ENCODE measurements at places on chromosomes 4 and X. TPM values are rescaled to one million over a fixed set of nuclear protein-coding genes. Genes with fewer than 3 reads are reported as not detected.

Gene PDGFC
- 10.4 TPM for total RNA-seq

Gene RAB41
- not detected for total RNA-seq

GRCh38 chrX:1661048-1661921 lies 46.4 kb downstream of the ASMT start:
- no peak for DNase-seq

- DNase-seq, result no peak
Measured at GRCh38 chr4:6198768-6199421, 1.5 kb downstream of the JAKMIP1 start.

Measured in dorsolateral prefrontal cortex (tissue), 122 donors.